SJSA1 (cell line): ENCODE measurements at places on chromosomes 13 and 19. TPM values are rescaled to one million over a fixed set of nuclear protein-coding genes. Genes with fewer than 3 reads are reported as not detected.

The SYNGR4 gene
- not detected in 2 replicates for total RNA-seq

The ADGRE1 gene
- 0.16 TPM in 1 of 2 replicates, not detected in the other for total RNA-seq

The CHERP gene
- 3.8 and 4.3 TPM in 2 replicates for total RNA-seq

The ZNF524 gene
- total RNA-seq: 3.8 and 15.5 TPM in 2 replicates

The FAM124A gene
- total RNA-seq: 0.29 TPM in 1 of 2 replicates, not detected in the other

The SLC17A7 gene
- not detected in 2 replicates for total RNA-seq

The CAMSAP3 gene
- total RNA-seq: not detected in 2 replicates

The ZNF14 gene
- total RNA-seq: 1.2 and 2.6 TPM in 2 replicates

The IZUMO2 gene
- not detected in 2 replicates for total RNA-seq

The CYP2F1 gene
- not detected in 2 replicates for total RNA-seq

The ATP4A gene
- total RNA-seq: not detected in 2 replicates

The OR10H1 gene
- not detected in 2 replicates for total RNA-seq

The MYADM gene
- 35.7 and 39.7 TPM in 2 replicates for total RNA-seq

The KIR3DL2 gene
- not detected in 2 replicates for total RNA-seq

The LRRC63 gene
- not detected in 2 replicates for total RNA-seq

The PNMA8A gene
- 7.6 and 8.1 TPM in 2 replicates for total RNA-seq

The FXYD1 gene
- not detected in 2 replicates for total RNA-seq

The ANKLE1 gene
- total RNA-seq: 0.16 TPM in 1 of 2 replicates, not detected in the other

The ADGRL1 gene
- 4.9 and 22.4 TPM in 2 replicates for total RNA-seq

The PRTN3 gene
- total RNA-seq: not detected in 2 replicates

The GZMM gene
- total RNA-seq: not detected in 2 replicates

The GTF3A gene
- total RNA-seq: 58.8 and 106 TPM in 2 replicates

The KLK11 gene
- not detected in 2 replicates for total RNA-seq

The FBXO17 gene
- total RNA-seq: 3.9 and 21.0 TPM in 2 replicates

The EFNB2 gene
- 5.8 and 6.5 TPM in 2 replicates for total RNA-seq

The SCAMP4 gene
- total RNA-seq: 47.3 and 89.8 TPM in 2 replicates

The IGFL2 gene
- total RNA-seq: not detected in 2 replicates

The GRK1 gene
- total RNA-seq: 0.08 TPM in 1 of 2 replicates, not detected in the other

The TNNI3 gene
- not detected in 2 replicates for total RNA-seq

The TMEM86B gene
- 0.94 and 1.8 TPM in 2 replicates for total RNA-seq

The SHISA2 gene
- 1.3 and 2.6 TPM in 2 replicates for total RNA-seq

The IGFL4 gene
- total RNA-seq: not detected in 2 replicates

The KCTD4 gene
- 0.08 TPM in 1 of 2 replicates, not detected in the other for total RNA-seq

The ACP7 gene
- not detected in 2 replicates for total RNA-seq

The CACNG6 gene
- total RNA-seq: 0.11 TPM in 1 of 2 replicates, not detected in the other

The TEX101 gene
- total RNA-seq: not detected in 2 replicates

The GAS6 gene
- total RNA-seq: 41.7 and 45.3 TPM in 2 replicates

The PRR19 gene
- total RNA-seq: 0.55 and 2.5 TPM in 2 replicates

The DAND5 gene
- 0.41 TPM in 1 of 2 replicates, not detected in the other for total RNA-seq

The TMEM190 gene
- total RNA-seq: not detected in 2 replicates

The TMEM38A gene
- total RNA-seq: 0.13 and 0.97 TPM in 2 replicates

The SLAIN1 gene
- not detected in 2 replicates for total RNA-seq

The S1PR4 gene
- not detected in 2 replicates for total RNA-seq

The ZIC5 gene
- total RNA-seq: not detected in 2 replicates

The F2RL3 gene
- total RNA-seq: 0.37 and 0.50 TPM in 2 replicates

The ERCC2 gene
- 45.8 and 63.4 TPM in 2 replicates for total RNA-seq

The URI1 gene
- total RNA-seq: 76.2 and 88.3 TPM in 2 replicates

The CTXN1 gene
- total RNA-seq: not detected in 2 replicates

The CGB3 gene
- total RNA-seq: not detected in 2 replicates

The ZNF284 gene
- total RNA-seq: 2.9 and 3.1 TPM in 2 replicates

The NFIX gene
- total RNA-seq: 9.4 and 10.9 TPM in 2 replicates

The HPN gene
- total RNA-seq: not detected in 2 replicates

The CEBPA gene
- total RNA-seq: 0.13 TPM in 1 of 2 replicates, not detected in the other

The ZNF222 gene
- 8.1 and 9.6 TPM in 2 replicates for total RNA-seq

The DCLK1 gene
- total RNA-seq: 2.2 and 3.7 TPM in 2 replicates

The ZNF529 gene
- 2.1 and 3.4 TPM in 2 replicates for total RNA-seq
